ENCODE measurements at places on chromosomes 7 and 10.

GRCh38 chr7:99389772-99390171, 15.2 kb downstream of the ARPC1B start:
- DNase-seq = no peak

- no peak for DNase-seq
These were observed 88.7 kb upstream of the DNAAF5 start for GRCh38 chr7:637826-638225.

GRCh38 chr7:133520248-133520647, 267.4 kb downstream of the EXOC4 start:
- no peak for DNase-seq

GRCh38 chr7:33581236-33581635, 324.1 kb upstream of the BMPER start:
- no peak for DNase-seq

- DNase-seq = no peak
These were observed 50.6 kb upstream of the ITGB1 start for GRCh38 chr10:33008499-33009243.

- no peak for DNase-seq
These were observed 7.8 kb downstream of the C7orf33 start for GRCh38 chr7:148598351-148598750.

DNA sequence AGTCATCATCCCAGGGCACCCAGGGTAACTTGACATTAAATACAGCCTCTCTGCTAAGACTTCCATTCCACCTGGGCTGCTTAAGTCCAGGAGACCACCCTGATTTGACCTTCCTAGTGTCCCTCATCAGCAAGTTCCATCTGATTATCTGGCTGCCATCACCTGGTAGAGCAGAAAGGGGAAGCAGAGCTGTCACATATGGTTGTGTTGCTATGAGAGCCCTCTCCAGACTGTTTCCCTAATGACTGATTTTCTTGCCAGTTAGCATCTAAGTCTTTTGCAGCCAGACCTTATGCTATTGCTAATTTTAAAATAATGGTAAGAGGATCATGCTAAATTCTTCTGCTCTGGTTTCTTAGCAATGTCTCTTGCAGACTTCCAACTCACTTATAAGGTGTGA, 38.7 kb downstream of the KCNH2 start:
- DNase-seq = no peak

- DNase-seq = no peak
These were observed 14.4 kb downstream of the CDC14C start for GRCh38 chr7:48938539-48939295.

GRCh38 chr7:45564886-45565455, 9.2 kb upstream of the ADCY1 start:
- no peak for DNase-seq

GRCh38 chr7:51327287-51327717, 10.7 kb upstream of the COBL start:
- no peak for DNase-seq

GRCh38 chr10:21715531-21716195, 181.6 kb downstream of the MLLT10 start:
- DNase-seq = no peak

GRCh38 chr7:106626376-106627164, 34.4 kb downstream of the CCDC71L start:
- DNase-seq = no peak

DNA sequence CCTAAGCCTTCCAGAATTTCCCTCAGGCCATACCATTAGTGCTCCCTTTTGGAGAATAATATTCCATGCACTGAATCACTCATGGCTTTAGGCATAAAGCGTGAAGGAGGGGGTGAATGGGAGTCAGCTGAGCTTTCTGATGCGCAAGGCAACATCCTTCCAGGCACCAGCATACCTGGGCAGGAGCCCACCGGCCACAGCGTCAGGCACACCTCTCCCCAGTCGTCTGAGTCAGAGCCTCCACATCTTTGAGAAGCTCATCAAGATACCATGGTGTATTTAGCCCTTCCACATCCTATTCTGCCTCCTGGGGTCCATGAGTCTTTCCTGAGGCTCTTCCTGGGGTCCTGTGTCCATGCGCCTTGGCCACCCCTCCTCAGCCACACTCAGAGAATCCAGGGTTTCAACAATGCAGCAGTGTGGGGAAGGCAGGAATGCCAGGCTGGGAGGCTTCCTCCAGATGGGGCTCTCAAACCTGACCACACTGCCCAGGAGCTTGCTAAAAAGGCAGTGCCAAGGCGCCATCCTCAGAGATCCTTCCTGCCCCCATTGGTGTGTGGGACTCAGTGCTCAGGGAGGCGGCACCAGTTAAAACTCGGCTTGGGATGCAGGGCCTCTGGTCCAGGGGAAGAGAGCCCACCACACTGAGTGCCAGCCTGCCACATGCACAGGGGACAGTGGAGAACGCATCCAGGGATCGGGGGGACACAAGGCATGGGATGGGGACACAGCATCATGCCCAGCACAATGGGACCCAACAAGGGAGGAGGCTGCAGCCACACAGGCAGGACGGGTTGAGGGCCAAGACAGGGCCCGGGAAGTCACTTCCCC, 31.6 kb downstream of the RASGEF1A start:
- no peak for DNase-seq

DNA sequence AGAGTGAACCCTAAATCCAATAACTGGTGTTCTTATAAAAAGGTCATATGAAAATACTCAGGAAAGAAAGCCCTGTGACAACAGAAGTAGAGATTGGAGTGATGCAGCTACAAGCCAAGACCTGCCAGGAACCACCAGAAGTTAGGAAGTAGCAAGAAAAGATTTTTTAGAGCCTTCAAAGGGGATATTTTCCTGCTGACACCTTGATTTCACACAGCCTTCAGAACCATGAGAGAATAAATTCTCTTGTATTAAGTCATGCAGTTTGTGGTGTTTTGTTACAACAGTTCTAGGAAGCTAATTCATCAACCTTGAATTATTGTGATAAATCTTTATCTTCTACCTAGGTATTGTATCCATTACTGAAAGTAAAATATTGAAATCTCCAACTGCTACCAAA, 81.0 kb downstream of the HYCC1 start:
- no peak for DNase-seq

GRCh38 chr7:13886356-13886755, 103.1 kb downstream of the ETV1 start:
- DNase-seq = no peak

DNA sequence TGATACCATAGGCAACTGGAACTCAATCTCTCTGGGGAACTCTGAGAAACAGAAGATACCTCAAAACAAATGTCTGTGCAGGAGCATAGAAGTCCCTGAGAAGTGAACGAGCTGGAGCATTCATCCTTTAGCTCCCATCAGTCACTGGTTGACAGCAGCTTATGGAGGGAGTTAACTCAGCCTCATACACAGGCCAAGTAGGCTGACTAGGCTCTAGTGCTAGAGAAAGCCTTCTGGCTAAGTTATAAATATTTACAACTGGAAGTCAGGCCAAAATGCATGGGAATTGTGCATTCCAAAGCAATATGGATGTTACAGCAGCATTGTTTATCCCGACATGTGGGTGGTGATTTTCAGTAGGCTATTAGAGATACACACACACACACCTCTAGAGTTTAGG, 66.5 kb downstream of the ANK3 start:
- DNase-seq = no peak

DNA sequence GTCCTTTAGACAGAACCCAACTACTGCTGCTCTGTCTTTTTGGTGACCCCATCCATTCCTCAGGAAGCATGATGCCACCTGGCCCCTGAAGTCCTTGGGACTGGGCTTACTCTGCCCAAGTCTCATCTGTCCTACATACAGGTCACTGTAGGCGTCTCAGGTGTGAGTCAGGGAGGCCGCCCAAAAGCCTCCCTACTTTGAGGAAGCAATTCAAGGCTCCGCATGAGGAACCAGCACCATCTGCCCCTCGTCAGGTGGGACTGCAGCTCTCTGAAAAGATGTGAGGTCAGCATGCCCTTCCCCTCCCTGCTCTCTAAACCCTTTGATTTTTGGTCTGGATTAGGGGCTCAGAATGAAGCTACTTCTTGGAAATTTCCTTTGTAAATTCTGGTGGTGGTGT, 354.8 kb downstream of the CXCL12 start:
- no peak for DNase-seq

DNA sequence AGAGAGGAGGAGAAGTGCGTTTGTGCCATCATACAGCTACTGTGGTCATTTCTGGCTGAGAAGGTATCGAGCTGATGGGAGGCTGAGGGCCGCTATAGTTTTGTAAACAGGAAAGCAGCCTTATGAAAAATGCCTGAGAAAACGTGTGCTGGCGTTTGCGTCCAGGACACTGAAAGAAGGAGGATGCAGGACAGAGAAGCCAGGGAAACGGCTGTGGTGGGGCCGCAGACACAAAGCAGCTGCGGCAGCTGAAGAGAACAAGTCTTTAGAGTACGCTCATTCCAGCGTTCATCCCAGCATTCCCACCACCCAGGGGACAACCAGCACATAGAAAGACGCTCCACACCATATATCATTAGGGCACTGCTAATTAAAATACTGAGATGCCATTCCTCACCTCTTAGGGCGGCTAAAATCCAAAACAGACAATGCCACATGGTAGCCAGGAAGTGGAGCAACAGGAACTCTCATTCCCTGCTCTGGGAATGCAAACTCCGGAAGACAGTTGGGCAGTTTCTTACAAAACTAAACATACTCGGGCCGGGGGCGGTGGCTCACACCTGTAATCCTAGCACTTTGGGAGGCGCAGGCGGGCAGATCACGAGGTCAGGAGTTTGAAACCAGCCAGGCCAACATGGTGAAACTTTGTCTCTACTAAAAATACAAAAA, 18.4 kb downstream of the GNA12 start:
- DNase-seq = no peak

- DNase-seq = no peak
These were observed 14.2 kb downstream of the SLC29A3 start for GRCh38 chr10:71333129-71333887.

DNA sequence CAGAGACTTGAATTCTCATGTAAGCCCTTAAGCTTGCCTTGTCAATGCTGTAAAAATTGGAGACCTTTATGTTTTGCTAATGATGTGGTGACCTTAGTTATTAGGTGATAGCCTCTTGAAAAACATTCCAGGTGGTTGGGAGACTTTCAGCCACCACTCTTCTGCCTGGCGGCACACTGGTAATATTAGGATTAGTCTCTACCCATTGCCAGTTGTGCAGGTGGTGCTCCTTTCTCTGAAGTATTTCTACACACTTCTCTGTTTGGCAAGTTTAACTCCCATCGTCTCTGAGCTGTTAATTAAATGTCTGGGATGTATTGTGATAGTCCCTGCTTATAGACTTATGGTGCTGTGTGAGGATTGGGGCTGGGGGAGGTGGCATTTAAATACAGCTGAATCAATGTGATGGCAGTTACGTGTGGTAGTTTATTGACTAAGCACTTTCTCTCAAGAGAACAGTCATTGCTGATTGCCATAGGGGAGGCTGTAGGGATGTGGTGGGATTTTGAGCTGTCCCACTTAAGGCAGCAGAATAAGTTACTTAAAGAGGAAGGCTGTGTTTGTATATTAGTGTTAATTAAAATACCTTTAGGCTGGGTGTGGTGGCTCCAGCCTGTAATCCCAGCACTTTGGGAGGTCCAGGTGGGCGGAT, 61.7 kb downstream of the DAGLB start:
- DNase-seq = no peak

GRCh38 chr7:21108182-21108581, 319.7 kb upstream of the SP4 start:
- DNase-seq = no peak

- DNase-seq = no peak
These were observed at the start of gene GHRHR for GRCh38 chr7:30963842-30964241. TSS of gene GHRHR (plus strand) at chr7:30963953. CDS start at chr7:30964069, 116 bp downstream.

GRCh38 chr10:47286116-47286505, 13.9 kb upstream of the GDF10 start:
- no peak for DNase-seq

- DNase-seq = no peak
These were observed 108.9 kb downstream of the RNLS start for GRCh38 chr10:88473989-88474883.

DNA sequence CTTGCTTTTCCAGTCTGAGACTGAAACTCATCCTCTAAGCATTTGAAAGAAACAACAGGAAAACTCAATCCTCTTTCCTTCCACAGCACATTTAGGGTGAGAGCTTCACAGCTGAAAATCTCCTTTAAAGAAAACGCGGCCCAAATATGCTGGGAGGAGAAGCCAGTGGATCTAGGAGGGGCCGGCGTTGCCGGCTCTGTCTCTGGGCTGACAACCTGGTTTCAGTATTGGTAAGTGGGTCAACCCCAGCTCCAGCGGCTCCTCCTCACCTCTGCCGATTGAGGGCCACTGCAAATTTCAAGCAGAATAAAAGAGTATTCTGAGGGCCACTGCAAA, 75.3 kb upstream of the CPXM2 start:
- DNase-seq = no peak

GRCh38 chr7:12458520-12459131, 55.0 kb upstream of the VWDE start:
- DNase-seq = no peak

DNA sequence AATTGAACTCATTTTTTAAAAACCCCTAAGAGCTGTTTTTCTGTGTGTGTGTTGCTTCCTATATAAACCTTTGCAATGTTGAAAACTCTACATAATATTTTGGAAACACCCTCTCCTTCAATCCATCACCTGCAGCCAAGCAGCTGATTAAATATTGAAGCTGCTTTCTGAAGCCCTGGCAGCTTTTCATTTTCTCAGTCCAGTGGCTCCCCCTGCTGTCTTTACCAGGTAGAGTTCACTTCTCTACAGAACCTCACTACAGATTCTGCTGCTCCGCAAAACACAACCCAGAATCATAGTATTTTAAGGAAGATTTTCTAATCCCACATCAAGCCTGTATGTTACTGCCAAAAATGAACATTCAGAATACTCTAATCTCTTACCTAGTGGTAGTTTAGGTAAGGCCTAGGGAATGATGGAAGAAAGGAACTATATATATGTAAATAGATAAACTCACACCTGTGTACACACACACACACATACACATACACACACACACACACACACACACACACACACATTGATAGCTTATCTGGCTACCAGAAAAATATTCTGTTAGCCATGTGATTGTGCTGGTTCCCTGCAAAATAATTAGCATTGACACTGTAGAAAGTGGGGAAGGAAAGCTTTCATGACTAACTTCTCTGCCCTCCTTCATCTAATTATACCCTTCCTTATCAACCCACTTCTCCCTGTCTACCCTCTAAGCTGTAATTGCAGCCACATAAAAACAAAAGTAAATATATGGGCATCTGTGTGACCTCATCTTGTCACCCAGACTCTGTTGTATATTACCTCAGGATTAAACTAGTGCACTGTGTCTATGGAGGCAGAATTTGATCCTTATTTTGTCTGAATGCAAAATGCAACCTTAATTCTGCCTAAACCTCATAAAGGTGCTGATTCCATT, 229.5 kb upstream of the FZD1 start:
- no peak for DNase-seq

All from stimulated activated CD4-positive, alpha-beta T cell treated with anti-CD3 and anti-CD28 coated beads, Interleukin-1b, Interleukin-23, amount 100 ng/mL, for 1 hour (primary cell).